Choroid plexus epithelial cell (primary cell): ENCODE measurements at places on chromosomes 4 and X.

- no peak for DNase-seq
Measured at GRCh38 chr4:112416464-112416863, 99.5 kb downstream of the NEUROG2 start.

- DNase-seq: no peak
Measured at GRCh38 chr4:158277558-158277957, 67.3 kb downstream of the TMEM144 start.

GRCh38 chr4:89324671-89325070, 17.1 kb upstream of the GPRIN3 start:
- peak; percentile 67 for DNase-seq

DNA sequence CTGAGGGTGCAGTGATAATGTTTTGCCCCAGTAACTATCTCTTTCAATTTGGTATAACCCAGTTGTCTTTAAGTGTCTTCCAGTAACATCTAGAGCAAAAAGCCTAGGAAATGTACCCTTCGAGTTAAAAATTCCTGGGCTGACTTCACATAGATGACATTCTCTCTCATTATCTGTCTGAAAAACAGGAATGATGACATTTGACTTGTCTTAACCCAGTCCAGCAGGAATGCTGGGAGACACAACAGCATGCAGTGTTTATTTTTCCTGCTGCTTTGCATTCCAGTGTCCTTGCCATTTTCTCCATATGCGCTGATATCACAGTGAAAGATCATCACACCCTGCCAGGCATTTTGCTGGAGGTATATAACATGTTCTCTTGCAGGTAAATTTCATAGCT, 130.0 kb downstream of the SOWAHB start:
- DNase-seq: no peak

GRCh38 chr4:180292339-180292738, 1950.9 kb upstream of the TENM3 start:
- no peak for DNase-seq

- no peak for DNase-seq
Measured at GRCh38 chrX:1316527-1316926, 20.1 kb upstream of the IL3RA start.

DNA sequence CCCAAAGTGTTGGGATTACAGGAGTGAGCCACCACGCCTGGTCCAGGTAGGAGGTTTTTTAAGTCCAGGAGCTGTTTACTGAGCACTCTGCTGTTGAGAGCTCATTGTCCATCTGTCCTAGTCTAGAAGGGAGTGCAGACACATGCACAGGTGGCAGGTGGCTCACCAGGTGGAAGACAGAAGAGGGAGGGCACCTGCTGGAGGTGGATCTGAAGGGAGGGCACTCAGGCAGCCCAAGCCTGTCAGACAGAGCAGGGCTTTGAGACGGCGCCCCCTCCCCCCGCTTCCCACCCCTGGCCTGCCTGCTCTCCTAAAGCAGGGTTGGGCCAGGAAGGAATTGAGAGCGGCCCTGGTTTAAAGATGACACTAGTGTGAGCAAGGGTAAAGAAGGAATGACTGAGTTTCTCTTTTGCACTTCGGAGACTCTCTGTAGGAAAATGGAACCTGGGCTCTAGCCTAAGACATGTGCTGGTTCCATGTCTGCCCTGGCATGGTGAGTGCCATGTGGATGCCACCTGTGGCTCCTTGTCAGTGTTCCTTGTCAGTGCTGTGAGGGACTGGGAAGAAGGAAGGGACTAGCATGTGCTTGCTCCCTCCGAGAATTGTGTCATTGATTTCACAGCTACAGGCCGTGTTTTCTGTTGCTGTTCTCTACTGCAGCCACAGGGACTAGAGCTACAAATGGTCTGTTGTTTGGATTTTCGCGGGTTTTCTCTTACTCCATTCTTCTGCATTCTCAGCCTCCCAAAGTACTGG, 108.6 kb downstream of the TNIP2 start:
- no peak for DNase-seq

- no peak for DNase-seq
Measured at GRCh38 chr4:180675359-180675650, 1567.9 kb upstream of the TENM3 start.

- no peak for DNase-seq
Measured at GRCh38 chr4:7294176-7294756, 101.9 kb downstream of the SORCS2 start.

DNA sequence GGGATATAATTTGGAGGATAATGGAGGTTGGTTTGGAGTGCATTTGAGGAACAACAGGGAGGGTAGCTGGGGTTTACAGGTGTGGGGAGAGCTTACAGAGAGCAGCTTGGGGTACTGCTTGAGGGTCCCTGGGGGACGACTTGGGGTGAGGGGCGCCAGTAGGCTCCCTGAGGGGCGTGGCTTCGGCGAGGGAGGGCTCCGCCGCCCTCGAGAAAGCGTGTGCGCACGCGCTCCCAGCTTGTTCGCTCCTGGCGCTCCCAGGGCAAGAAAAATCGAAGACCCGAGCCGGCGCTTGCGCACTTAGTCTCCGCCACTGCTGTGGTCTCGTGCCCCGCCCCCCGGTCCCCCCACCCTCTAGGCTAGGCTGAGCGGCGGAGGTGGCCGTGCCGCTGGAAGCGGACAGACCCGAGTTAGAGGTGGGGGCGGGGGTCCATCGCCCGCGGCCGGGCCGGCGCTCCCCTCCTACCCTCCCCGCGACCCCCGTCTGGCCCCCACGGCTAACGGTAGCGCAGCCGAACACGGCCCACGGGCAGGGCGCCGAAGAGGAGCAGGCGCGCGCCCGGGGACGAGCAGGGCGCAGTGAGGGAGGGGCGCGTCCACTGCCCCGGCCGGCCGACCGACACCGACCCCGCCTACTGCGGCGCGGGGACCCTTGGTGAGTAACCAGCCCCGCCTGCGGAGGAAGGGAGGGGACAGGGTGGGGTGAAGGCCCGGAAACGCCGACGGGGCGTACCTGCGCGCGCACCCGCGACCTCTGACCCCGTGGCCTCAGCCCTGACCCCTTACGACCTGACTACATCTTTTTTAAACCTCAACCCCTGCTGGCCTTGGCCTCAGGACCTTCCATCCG, 5.4 kb upstream of the CCDC120 start:
- peak; percentile 55 for DNase-seq

GRCh38 chr4:148057516-148057915, 325.6 kb downstream of the ARHGAP10 start:
- DNase-seq: no peak

- no peak for DNase-seq
Measured at GRCh38 chrX:103275947-103276567, 493 bp downstream of the TCEAL5 start.

DNA sequence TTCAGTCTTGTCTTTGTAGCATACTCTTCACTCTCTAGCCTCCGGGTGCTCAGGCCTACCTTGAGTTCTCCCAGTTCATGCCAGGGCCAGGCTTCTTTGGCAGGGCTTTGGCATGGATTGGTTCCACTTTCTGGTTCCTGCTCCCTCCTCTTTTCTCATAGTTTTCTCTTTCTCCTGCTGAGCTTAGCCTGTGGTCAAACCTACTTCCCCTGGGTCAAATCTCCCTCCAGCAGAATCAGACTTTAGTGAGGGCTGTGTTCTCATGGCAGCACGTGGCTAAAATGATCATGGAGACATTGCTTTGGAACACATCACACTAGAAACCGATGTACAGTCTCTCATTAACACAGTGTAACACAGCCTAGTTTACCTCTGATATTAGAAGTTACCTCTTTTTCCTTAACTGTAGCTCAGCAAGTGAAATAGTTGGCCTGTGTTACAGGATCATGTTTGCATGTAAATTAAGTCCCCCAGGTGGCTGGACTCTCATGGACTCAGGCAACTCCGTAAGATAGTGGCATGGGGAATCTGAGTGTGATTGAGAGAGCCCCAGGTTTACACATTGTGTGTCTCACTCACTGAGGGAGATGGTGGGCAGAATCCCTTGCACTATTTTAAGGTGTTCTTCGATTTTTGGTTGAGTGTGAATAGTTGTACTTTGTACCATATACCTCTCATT, 13.3 kb downstream of the RAB9A start:
- no peak for DNase-seq

DNA sequence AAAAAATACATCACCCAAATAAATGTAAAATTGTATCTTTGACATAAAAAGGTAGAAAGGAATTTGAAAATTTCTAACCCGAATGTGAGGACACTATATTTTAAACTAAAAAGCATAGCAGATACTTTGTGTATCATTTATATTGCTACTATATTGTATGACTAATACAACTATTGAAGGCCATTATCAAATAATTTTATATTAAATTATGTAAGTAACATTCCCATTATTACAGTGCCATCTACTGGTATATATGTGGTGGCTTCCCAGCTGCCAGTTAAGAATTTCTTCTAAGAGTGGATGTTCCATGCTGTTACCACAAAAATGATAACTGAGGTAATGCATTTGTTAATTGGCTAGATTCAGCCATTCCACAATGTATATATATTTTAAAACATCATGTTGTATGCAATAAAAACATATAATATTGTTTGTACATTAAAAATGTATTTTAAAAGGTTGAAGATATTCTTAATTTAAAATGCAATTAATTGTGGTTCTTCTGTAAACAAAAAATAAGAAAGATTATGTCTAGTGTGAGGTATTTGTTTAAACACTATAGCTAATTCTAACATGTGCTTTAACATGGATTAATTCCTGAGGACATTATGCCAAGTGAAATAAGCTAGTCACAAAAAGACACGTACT, 65.3 kb downstream of the EGF start:
- DNase-seq: peak; percentile 74

DNA sequence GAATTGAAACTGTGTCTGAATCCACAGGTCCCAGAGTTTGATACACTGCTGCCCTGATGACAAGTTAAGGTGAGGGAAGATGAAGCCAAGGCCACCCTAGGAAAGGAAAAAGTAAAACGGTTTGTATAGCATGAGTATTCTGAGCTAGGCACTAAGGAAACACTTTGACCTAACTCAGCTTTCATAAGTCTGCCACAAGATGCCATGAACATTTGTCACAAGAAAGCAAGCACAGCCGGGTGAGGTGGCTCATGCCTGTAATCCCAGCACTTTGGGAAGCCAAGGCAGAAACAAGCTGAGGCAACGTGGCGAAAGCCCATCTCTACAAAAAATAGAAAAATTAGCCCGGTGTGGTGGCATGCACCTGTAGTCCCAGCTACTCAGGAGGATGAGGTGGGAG, 34.2 kb downstream of the ELOVL6 start:
- DNase-seq: peak; percentile 34

- DNase-seq: peak; percentile 47
Measured at GRCh38 chr4:102390438-102390837, 45.2 kb upstream of the SLC39A8 start.

- peak; percentile 10 for DNase-seq
Measured at GRCh38 chr4:184216515-184216914, 1.2 kb downstream of the ENPP6 start.

- peak; percentile 31 for DNase-seq
Measured at GRCh38 chr4:32417113-32417704, 1697.0 kb downstream of the PCDH7 start.

- DNase-seq: no peak
Measured at GRCh38 chr4:36283912-36284465, 2.6 kb downstream of the DTHD1 start.

- DNase-seq: peak; percentile 12
Measured at GRCh38 chr4:24091639-24092233, 201.9 kb upstream of the PPARGC1A start.

DNA sequence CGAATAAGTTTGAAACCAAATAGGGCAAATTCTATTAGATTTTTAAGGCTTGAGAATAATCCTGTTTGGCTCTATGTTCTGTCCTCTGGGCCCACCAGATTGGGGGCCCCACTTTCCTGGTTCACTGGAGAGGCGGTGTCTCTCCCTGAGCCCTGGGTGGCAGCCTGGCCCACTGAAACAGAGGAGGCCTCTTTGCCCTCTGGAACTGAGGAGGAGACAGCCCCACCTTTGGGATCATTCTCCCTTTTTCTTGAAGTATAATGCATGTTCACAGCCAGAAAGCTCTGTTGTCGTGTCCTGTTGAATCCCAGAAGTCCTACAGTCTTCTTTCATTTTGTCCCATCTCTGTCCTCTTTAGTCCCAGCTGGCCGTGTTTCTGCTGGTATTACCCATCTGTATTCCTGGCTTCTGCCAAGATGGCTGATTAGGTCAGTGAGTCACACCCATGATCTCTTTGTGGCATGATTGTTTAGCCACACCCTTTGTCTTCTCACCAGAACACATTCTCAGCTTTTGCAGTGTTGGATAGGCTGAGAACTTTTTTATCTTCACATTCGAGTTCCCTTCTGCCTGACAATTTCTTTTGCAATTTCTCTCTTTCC, 8.1 kb upstream of the TBC1D25 start:
- DNase-seq: peak; percentile 62

GRCh38 chr4:177185579-177185978, 124.1 kb upstream of the NEIL3 start:
- DNase-seq: no peak

GRCh38 chrX:47746446-47746845, 87.5 kb upstream of the UXT start:
- peak; percentile 83 for DNase-seq

- no peak for DNase-seq
Measured at GRCh38 chr4:131721883-131722282, 1427.2 kb upstream of the PCDH10 start.

- DNase-seq: no peak
Measured at GRCh38 chr4:137627739-137628460, 95.6 kb upstream of the PCDH18 start.

DNA sequence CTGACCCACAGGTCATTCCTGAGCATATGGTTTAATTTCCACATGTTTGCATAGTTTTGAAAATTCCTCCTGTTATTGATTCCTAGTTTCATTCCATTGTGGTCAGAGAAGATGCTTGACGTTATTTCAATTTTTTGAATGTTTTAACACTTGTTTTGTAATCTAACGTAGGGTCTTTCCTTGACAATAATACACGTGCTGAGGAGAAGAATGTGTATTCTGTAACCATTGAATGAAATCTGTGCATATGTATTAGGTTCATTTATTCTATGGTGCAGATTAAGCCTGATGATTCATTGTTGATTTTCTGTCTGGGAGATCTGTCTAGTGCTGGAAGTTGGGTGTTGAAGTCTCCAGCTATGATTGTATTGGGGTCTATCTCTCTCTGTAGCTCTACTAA, 486.4 kb upstream of the RPS6KA3 start:
- no peak for DNase-seq

- DNase-seq: no peak
Measured at GRCh38 chr4:41967392-41967791, 14.2 kb upstream of the DCAF4L1 start.

DNA sequence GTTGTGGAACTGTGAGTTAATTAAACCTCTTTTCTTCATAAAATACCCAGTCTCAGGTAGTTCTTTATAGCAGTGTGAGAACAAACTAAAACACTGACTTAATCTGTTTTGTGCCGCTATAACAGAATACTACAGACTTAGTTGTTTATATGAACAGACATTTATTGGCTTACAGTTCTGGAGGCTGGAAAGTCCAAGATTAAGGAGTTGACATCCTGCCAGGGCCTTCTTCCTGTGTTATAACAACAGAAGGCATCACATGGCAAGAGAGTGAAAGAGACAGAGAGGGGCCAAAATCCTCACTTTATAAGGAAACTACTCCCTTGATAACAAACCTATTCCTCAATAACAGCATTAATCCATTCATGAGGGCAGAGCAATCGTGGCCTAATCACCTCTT, 42.5 kb upstream of the KCNIP4 start:
- DNase-seq: peak; percentile 8
